ENCODE measurements at places on chromosomes 1 and 21.

- DNase-seq: peak; percentile 97
Observed at GRCh38 chr1:64133036-64133435, 70.4 kb upstream of the UBE2U start.

DNA sequence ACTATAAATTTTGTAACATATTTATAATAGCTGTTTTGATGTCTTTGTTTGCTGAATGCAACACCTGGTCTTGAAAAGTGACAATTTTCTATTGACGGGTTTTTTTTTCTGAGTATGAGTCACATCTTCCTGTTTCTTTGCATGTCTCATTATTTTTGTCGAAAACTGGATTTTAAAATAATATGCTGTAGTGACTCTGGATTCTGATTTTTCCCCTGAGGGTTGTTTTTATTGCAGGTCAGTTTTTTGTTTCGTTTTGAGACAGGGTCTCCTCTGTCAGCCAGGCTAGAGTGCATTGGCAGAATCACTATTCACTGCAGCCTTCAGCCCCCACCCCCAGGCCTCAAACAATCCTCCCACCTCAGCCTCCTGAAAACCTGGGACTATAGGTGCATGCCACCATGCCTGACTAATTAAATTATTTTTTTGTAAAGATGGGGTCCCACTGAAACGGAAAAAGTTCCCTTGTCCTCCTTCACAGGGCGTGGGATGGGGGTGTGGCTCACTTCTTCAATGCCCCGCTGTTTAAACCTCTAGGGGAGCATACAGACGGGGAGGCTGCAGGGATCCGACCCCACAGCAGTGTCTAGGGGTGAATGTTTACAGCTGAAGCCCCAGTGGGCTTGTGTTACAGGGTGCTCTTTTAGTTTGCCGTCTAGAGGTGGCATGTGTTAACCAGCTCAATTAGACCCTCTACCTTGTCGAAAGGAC, 11.3 kb upstream of the PPIE start:
- DNase-seq: no peak

- DNase-seq: no peak
Observed at GRCh38 chr1:59685101-59685500, 129.6 kb upstream of the HOOK1 start.

- DNase-seq: peak; percentile 28
Observed at GRCh38 chr1:180632326-180633056, 669 bp downstream of the XPR1 start.

DNA sequence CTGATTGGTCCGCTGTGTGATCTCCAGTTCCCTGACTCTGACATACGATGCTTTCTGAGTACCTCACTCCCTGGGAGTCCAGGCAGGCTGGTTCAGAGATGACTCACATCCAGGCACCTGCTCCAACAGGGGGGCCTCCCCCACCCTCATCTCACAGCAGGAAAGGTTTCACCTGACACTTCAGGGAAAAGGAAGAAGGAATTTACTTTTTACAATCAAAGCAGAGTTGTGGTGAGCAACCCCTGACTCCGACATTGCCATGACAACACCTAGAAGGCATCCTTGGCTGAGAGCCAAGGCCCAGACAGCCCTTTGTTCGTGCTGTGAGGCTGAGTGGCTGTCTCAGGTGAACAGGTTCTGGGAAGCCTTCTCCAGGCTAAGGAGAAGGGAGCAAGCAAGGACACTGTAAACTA, 164.6 kb upstream of the GJB5 start:
- DNase-seq: peak; percentile 15

GRCh38 chr1:47709019-47709871, 271.4 kb downstream of the FOXD2 start:
- DNase-seq: no peak

DNA sequence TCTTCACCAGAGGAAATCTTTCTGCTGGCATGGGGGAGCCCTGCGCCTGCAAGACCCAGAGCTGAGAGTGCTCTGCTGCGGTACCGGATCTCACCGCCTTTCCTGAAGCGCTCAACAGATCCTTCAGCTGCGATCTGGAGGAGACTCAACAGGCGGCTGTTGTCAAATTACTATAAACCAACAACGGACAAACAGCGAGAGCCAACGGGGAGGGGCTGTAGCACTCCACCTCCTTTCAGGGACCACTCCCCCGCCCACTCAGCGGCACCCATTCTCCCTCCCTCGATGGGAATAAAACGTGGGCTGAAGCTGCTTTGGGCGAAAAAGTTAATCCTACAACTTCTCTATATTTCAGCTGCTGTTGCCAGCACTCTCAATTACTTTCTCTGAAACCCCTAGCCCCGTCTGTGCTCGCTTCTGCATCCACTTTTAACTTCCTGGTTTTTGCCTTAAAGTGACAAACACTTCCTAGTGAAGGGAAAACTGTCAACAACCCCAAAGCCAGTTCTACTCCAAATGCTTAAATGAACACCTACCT, at the start of gene FMO5:
Gene FMO5 (minus strand): TSS at position 147 of the 538 bp plus-strand sequence. CDS start 310 bp downstream, outside the sequence.
- peak; percentile 31 for DNase-seq

DNA sequence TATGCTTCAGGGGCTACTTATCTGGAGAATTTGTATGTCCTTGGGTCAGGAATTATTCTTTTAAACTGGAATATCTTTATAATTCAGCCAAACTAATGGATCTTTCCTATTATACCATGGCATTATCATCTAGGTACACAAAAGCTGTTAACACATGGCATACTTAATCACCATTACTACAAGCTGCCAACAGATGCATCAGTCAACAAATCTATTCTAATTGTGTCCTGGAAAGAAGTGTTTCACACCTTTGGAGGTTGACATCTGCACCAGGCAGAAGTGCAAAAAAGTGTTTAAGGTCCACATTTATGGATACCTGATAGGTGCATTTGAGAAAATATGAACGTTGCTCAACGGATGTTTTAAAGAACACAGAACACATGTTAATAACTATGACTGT, 470.2 kb upstream of the ADGRL2 start:
- DNase-seq: no peak

DNA sequence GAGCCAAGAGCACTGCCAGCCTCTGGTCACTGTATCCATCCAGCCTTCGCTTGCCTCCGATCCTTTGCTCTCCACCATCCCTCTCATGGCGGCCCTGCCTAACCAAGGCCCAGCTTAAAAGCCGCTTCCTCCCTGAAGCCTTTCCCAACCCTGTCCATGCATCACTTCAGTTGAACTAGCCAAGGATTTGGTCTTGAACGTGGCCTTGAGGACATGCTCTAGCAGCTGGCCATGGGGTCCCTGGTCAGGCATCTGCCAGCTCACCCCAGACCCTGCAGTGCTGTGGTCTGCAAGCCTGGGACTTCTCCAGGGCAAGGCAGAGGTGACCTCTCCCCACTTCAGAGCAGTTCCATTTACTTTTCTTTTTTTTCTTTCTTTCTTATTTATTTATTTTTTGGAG, 5.1 kb upstream of the SYTL1 start:
- no peak for DNase-seq

GRCh38 chr1:68801440-68801839, 304.6 kb upstream of the DEPDC1 start:
- DNase-seq: no peak

DNA sequence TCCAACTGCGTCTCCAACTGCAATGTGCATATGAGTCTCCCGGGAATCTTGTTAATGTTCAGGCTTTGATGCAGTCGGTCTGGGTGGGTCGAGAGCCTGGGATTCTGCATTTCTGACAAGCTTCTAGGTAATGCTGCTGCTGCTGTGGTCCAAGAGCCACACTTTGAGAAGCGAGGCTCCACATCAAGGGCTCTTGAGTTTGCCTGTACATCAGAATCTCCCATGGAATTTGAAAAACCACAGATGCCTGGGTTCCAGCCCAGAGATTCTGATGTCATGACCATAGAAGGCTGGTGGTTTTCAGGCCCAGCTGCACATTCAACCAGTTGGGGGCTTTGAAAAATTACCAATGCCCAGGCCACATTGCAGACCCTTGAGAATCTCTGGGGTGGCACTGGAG, 93.9 kb upstream of the TARDBP start:
- no peak for DNase-seq

GRCh38 chr1:156623946-156624813, 5.0 kb downstream of the HAPLN2 start:
- no peak for DNase-seq

DNA sequence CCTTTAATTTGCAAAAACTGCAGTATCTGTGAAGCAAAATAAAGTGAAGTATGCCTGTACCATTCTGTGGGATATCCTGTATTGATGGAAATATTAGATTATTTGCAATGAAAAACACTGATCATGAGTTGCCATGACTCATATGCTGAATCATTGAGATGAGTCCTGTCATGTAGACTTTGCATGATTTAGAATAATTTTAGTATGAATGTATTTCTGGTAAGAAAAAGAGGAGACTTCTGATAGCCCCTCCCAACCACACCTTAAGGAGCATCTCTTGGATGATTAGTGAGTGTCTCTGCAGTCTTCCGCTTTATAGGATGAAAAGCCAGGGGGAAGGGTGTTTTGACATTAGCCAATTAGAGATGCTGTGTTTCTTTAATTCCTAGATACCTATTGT, 55.2 kb upstream of the PTGS2 start:
- DNase-seq: no peak

GRCh38 chr1:5430136-5430535, 562.1 kb downstream of the NPHP4 start:
- no peak for DNase-seq

DNA sequence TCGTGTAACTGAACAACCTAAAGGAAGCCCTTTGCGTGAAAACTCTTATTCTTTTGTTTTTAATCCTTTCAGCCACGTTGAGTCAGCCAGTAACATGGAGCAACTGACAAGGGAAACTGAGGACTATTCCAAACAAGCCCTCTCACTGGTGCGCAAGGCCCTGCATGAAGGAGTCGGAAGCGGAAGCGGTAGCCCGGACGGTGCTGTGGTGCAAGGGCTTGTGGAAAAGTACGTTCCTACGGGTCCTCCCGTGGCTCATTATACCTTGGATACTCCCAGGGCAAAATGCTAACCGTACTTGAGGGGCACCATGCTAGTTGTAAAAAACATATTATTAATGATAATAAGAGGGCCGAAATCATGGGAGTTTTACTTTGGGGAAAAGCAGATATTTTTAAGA, 49.4 kb downstream of the LAMC2 start:
- no peak for DNase-seq

- DNase-seq: no peak
Observed at GRCh38 chr21:23119491-23119890, 2121.3 kb downstream of the NCAM2 start.

DNA sequence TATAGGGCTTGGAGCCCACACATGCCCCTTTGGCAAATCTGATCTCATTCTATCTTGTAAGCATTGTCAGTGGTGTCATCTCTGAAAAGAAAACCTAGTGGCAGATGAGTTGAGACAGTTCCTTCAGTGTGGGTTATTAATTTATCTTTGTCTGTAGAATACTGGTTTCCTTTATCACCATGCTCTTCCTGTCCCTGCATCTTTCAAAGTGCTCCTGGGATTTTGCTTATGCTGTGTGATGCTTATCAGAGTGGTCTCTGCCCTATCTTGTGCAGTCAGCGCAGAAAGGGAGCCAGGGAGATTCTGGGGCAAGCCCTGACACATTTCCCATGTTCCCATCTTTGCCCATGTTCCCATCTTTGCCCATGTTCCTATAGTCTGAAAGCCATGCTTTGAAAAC, 402.9 kb downstream of the RWDD3 start:
- no peak for DNase-seq

DNA sequence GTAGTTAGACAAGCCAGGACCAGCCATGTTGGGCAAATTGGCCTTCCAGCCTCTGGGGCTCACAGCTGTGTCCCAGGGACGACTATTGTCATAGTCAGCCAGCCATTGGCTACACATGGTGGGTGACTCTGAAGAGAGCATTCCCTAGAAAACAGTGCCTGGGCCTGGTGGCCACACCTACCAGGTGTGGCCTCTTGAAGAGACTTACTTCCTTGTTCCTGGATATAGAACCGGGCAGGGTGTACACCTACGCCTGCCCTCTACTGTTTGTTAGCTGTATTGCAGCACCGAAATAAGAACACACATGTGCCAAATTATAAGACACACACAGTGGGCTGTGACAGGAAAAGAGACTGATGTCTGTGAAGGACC, 134.6 kb upstream of the ARHGEF16 start:
- peak; percentile 65 for DNase-seq

- no peak for DNase-seq
Observed at GRCh38 chr1:246722720-246723119, 1.5 kb upstream of the SCCPDH start.

GRCh38 chr1:7932524-7933138, 8.0 kb downstream of the TNFRSF9 start:
- no peak for DNase-seq

DNA sequence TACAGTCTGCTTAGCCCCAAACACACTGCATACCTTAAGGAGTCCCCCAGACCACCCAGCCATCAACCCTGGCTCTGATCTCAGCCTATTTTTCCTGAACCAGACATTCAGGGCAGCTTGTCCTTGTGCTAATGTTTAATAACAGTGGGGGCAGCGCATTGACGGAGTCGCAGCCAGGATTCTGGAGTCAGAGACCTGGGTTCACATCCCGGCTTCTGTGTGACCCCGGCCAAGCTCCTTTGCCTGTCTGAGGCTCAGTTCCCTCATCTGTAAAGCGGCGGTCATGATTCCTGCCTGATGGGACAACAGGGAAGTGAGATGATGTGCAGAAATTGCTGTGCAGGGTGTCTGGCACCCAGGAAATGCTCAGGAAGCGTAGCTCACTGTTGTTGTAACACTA, 63.1 kb downstream of the MATN1 start:
- DNase-seq: no peak

DNA sequence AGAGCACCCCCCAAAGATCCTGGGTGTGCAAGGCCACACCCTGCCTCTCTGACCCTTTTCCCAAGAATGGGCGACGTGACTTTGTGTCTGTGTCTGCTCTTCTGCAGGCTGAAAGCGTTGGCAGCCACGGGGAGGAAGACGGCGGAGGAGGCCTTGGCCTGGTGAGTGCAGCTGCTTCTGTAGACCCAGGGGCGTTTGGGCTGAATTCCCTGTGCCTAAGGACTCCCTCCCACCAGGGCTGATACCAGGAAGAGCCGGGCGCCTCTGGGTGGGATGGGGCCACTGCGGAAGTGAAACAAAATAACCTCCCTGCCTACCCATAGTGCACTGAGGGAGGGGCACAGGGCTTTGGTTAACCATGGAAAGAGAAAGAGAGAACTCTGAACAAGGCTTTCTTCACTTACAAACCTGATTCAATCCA, 2.5 kb downstream of the UBASH3A start:
- DNase-seq: no peak

DNA sequence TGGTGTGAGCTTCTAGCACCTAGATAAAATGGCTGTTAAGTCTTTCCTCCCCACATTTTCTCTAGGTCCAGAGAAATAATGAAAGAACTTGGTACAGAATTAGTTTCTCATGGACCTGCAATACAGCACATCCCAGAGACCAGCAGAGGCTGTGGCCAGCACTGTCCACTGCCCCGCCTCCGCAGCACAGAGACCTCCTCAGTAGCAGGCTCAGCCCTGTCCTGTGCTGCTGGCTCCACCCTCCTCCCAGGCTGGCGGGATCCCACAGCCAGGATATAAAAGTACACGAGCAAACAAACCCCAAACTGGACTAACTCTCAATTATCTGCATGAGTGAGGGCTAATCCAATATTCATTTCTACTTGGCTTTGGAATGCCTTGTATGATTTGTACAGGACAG, 401.5 kb downstream of the RPS6KC1 start:
- no peak for DNase-seq

DNA sequence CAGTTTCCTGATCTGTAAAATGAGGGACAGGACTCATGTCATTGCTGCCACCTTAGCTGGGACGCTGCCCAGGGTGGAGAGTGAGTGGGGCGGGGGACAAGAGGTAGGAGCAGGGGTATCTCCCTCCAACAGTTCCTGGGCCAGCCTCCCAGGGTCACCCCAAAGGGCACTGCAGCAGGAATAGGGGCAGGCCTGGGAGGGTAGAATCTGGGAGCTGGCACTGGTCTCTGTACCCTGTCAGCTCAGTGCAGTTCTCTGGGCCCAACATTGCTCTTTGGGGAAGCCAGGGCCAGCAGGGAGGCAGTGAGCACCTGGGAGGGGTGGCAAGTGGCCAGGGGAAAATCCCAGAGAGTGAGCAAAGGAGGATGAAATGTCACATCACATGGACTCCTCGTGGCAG, 55.8 kb downstream of the ELK4 start:
- peak; percentile 46 for DNase-seq
